ENCODE measurements at places on chromosomes 3 and 15.

DNA sequence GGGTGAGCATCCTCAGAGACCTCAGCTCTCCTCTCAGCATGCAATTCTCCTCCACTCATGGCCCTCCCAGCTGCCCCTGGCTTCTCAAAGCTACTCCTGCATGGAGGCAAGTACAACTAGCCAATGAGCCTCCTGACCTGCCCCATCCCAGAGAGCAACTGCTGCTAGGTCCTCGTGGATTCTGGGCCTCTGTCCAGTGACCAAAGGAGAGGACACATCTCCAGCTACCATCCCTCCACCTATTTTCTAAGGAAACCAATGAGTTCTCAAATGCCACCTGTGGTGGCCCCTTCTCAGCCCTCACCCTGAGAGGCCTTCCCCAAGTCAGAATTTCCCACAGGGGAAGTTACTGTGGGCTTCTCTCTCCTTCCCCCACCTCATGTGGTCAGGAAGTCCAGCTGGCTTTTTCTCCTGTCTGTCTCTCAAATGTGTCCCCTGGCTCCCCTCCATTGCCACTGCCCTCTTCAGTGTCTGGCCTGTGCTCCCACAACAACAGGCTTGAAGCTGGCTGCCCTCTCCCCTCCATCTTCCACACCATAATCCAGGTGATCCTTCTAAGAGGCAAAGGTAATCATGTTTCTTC lies 43.0 kb downstream of the LIPC start:
- DNase-seq, result no peak

GRCh38 chr3:34678575-34678974 lies 880.1 kb downstream of the PDCD6IP start:
- no peak for DNase-seq

DNA sequence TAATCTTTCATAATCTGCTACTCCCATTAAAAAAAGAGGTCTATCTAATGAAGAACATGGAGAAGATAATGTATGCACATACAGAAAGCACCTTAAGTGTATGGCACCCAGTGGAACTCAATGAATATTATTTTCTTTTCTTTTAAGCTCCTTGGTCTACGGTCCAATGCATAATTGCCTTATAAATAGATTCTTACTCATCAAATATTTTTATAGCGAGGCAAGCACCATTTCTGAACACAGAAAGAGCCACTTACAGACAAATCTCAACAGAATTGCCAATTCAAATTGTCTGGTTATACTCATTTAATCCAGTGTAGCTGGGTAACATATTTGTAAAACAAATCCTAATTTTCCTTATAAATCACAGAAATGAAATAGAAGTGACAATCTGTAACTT lies 6.3 kb downstream of the PDZRN3 start:
- no peak for DNase-seq

- no peak for DNase-seq
These were observed 149.5 kb downstream of the MEX3B start for GRCh38 chr15:81896356-81896755.

All from T-helper 17 cell (primary cell).